ENCODE measurements at places on chromosomes 1 and 21.

DNA sequence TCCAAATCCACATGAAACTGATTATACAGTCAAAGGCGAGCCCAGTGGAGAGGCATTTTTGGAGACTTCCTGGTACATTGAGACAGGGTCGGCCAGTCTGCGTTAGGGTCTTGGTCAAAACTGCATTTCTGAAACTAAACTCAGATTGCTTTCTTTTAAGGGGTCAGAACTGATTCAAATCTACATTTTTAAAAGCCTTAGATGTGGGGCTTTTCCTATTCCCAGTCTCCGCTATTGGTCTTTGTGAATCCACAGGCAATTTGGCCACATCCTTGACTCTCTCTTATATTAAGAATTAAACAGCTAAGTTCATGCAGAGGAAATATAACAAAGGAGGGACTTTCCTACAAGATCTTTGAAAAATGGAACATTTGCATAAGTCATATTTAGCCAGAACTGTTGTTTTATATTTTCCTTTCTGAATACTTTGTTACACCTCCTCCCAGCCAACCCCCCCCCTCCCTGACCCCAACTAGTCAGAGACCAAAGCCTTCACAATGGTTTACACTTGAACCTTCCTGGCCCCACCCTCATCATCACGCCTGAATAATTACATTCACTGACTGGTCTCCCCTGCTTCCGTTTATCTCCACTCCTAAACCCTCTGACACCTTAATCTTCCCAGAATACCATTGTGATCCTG, 30.9 kb downstream of the SELL start:
- DNase-seq: no peak

DNA sequence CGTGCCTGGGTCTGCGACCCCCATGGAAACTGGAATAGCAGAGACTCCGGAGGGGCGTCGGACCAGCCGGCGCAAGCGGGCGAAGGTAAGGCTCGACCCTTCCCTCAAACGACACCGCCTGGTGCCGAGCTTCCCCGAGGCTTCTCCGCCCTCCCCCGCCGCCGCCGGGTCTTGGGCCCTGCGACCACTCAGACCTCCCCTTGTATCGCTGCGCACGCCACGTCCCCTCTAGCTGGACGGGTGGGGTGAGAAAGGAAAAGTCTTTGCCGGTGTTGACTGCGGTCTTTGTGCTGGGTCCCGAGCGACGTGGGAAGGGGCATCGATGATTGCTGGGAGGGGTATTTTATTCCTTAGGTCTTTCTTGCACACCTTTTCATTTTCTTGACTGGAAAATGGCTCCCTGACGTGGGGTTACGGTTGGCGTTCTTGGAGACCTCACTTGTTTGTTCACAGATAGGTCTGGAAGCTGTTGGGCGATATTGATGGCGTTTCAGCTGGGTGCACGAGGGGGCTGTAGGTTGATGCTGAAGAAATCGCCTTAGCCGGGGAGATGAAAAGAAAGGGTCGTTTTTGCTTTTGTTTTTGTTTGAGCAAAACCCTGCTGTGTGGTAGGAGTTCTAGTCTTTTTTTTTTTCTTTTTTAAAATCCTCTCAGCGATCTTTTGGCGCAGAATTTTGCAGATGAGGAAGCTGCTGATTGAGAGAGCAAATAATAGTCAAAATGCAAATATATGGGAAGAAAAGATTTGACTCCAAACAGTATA, 776 bp downstream of the KDM1A start:
- no peak for DNase-seq

GRCh38 chr1:45059829-45060228, 47.8 kb downstream of the UROD start:
- DNase-seq: no peak

DNA sequence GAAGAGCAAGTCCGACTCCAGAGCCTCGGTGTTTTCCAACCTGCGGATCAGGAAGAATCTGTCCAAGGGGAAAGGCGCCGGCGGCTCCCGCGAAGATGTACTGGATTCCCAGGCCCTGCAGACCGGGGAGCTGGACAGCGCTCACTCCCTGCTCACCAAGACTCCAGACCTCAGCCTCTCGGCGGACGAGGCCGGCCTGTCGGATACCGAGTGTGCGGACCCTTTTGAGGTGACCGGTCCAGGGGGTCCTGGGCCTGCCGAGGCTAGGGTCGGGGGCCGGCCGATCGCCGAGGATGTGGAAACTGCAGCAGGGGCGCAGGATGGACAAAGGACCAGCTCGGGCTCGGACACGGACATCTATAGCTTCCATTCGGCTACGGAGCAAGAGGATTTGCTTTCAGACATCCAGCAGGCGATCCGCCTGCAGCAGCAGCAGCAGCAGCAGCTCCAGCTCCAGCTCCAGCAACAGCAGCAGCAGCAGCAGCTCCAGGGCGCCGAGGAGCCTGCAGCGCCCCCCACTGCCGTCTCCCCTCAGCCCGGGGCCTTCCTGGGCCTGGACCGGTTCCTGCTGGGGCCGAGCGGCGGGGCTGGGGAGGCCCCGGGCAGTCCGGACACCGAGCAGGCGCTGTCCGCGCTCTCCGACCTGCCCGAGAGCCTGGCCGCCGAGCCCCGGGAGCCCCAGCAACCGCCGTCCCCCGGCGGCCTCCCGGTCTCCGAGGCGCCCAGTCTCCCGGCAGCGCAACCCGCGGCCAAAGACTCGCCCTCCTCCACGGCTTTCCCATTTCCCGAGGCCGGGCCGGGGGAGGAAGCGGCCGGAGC, 827 bp downstream of the FMN2 start:
- no peak for DNase-seq

GRCh38 chr1:173852105-173852504, 15.7 kb downstream of the GAS5 start:
- no peak for DNase-seq
